AG08395 (cell line): ENCODE measurements at places on chromosomes 2 and 18.
A peak's percentile ranks its signal among the peaks of the same experiment; 100 is the strongest.

DNA sequence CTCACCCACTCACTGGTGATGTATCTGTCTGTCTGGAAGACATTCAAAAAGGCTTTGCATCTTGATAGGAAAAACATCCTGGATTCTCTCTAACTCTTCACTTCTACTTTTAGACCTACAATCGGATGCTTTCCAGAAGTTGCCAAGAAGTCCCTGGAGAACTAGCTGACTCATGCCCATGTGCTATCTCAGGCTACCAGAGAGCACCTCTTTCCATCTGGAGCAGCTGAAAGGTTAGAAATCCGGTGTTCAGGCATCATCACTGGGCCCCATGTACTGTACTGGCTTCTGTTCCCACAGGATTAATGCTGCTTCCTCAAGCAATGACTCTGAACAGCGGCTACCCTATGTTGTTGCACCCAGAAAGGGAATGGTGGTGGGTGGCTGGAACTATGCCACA, 259.0 kb downstream of the NBAS start:
- DNase-seq, result peak; percentile 62

GRCh38 chr2:119531292-119531691, 7.0 kb upstream of the SCTR start:
- DNase-seq, result no peak

DNA sequence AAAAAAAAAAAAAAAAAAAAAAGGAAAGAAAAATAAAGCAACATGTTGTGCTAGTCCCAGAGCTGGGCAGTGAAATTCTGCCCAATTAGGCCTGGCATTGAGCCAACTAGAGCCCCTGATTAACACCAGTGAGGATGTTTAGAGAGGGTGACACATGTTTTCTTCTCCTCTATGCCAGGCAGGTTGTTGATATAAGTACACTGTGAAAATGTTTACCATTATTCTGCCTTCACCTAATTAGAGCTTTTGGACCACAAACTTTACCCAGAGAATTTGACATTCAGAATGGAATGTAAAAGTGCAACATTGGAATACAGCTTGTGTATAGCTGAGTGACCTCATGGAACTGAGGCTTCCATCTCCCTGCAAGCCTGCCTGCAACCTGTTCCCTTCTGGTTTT, 95.9 kb upstream of the MSH2 start:
- peak; percentile 31 for DNase-seq

GRCh38 chr2:71464389-71464788, 11.0 kb downstream of the DYSF start:
- no peak for DNase-seq

DNA sequence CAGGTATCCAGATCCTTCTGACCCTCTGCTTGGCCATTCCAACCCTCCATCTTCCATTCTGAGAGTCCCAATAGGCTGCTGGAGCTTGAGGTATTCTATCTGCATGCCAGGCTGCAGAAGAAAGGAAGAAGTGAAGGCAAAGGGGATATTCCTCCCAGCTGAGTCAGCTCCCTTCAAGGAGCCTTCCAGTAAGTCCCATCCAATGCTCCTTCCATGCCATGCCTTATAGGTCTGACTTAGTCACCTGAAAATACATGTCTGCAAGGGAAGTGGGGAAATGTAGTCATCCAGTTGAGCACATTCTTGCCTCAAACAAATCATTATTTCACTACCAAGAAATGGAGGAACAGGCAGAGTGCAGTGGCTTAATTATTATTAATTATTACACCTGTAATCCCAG, 464.6 kb downstream of the CNTNAP5 start:
- DNase-seq, result no peak

GRCh38 chr2:160201849-160202539, 1.9 kb upstream of the ITGB6 start:
- DNase-seq, result no peak

GRCh38 chr2:159497847-159498246, 118.5 kb downstream of the BAZ2B start:
- DNase-seq, result no peak

- DNase-seq, result peak; percentile 71
Measured at GRCh38 chr2:219218217-219218731, 484 bp downstream of the ABCB6 start.

DNA sequence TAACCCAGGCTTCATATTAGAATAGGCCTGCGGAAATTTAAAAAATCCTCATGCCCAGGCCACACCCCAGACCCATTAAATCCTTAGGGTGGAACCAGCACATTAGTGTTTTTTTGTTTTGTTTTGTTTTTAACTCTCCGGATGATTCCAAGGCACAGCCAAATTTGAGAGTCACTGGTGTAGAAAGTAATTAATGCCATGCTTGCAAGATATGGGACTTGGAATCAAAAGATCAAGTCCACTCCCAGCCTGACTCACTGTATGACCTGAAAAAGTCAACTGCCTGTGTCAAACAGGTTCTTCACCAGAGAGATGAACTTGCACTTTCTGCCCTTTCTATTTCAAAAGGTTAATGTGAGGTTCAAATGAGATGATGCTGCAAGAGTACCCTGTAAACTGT, 310.3 kb upstream of the LYPD1 start:
- no peak for DNase-seq

DNA sequence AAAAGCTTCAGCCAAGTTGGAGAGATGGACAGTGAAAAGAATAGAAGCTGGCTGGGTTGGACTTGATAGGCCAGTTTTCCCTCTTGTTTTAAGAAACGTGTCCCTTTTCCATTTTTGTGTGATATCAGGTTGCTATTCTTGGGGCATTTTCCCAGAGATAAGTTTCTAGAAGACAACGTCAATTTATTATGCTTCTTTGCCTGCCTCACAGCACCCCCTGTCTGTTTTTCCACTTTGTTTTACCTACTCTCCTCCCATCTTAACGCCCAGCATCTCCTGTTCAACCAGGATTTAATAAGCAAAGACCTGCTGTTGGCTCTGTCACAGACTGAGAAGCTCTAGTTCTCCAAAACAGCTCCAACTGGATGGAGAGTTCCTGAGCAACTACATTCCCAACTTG, 317.8 kb upstream of the ZNF521 start:
- DNase-seq, result peak; percentile 7
